ENCODE measurements at places on chromosomes 12 and 14.

DNA sequence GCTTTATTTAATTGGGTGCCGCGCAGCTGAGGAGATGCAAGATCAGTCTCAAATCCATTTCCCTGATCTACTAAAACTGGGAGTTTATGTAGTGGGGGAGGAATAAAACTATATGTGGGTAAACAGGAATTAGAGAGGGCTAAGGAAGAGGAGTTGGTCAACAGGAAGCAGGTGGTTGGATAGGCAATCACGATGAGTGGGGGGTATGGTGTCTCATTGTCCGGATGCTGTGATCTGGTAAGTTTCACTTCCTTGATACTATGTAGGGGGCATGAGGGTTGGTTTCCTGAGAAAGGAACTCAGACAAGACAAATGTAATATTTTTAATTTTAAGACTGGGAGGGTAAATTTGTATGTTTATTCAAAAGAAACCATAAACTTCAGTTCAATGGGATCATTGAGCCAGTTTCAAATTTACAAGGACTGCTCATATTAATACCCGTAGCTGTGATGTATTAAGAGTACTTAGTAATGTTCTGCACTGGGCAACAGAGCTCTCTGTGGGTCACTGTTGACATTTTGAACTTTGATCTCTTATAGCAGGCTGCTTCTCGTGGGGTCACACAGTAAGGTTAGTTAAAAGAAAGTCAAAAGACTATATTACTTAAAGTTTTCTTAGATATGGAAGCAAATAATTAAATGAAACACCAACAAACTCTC lies 786.2 kb upstream of the FBXO33 start:
- DNase-seq = no peak

DNA sequence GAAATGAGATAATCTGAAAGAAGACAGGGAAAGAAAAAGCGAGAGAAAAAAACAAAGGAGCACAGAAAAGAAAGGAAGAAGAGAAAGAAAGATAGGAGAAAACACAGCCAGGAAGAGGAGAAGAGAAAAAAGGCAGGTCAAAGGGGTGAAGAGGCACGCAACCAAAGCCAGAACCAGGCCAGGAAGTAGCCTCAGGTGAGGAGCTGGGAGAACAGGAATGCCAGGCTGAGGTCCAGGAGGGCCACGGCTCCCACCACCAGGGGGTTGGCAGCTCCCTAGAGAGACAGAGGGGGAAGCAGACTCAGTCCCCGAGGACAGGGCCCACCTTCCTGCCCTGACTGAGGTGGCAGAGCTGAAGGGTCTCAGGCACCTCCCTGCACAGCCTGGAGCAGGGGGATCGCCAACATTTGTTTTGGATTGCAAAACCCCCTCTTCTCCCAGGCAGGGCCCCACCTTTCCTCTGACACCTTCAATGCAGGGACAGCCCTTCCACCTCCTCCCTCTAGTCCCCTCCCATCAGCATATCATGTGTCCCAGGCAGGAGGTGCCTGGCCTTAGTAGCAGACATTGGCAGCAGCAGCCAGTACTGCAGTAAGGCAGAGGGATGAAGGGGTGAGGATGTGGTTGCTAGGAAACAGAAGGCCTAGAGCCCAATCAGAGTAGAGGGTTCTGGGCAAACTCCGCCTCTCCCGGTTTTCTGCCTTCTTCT lies 2.0 kb upstream of the AP1G2 start:
- DNase-seq = no peak

DNA sequence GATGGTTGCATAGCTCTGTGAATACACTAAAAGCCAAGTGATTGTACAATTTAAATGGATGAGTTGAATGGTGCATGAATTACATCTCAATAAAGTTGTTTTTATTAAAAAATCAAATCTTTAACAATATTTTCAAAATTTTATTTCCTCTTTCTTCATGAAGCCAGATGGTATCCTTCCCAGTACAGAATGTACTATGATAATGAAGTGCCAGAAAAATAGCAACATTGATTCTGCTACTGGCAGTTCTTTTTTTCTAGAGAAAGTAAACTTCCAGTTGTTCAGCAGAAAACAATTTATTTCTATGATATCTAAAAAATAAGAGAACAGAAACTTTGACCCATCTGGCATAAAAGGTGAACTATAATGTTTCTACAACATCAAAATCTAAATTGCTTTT lies 61.5 kb downstream of the SLC2A13 start:
- DNase-seq = no peak

DNA sequence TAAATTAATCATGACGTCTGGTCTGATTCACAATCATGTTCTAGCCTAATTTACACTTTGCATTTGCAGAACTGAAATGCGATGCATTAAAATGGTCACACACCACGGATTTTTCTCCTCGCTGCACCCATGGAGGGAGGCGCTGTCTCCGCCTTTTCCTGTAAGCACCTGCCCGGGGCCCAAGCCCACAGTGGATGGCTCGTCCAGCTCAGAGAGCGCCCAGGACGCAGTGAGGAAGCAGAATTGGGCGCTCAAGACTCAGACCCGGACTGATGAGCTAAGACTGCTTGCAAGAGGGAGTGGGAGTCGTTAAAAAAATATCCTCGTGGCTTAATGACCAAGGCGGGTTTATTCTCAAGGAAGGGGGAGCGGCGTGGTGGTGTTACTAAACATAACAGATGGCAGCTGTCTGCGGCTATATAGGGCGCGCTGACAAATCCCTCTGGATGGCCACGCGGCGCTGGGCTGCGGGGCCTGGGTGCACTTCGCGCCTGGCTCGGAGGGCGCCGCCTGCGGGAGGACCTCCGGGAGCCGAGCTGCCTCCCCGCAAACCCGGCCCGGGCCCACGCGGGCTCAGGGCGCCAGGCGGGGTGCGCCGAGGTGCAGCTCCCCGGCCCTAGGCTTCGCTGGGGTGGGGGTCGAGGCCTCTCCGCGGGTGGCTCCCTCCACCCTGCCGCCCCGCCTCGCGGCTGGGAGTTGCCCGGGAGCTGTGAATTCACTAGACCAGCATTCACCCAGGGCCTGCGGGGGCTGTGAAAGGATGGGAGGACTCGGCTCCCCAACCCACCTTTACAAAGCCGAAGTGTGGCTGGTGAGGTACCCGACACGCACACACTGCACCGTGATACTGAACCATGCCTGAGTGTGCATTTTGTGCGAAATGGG lies 78.7 kb downstream of the PPM1A start:
- no peak for DNase-seq

- no peak for DNase-seq
Measured at GRCh38 chr14:103227094-103227768, 104.0 kb downstream of the TNFAIP2 start.

DNA sequence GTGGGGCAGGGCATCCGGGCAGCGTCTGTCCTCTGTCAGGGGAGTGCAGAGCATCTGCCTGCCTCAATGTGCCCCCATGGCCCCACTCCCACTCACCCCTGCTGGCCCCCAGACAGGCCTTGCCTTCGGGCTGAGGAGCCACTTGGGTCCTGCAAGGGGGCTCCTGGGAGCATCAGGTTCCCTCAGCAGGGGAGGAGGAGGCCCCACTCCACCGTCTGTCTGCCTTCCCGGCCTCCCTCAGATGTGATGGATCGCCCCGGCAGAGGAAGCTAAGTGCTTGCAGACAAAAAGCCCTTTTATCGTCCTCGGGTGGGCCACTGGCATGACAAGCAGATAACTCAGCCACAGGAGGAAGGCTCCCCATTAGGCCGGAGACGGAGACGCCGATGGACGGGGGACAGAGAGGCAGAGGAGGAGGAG lies 35.1 kb downstream of the NCOR2 start:
- no peak for DNase-seq

GRCh38 chr12:68479896-68480291 lies 130.8 kb upstream of the RAP1B start:
- no peak for DNase-seq

DNA sequence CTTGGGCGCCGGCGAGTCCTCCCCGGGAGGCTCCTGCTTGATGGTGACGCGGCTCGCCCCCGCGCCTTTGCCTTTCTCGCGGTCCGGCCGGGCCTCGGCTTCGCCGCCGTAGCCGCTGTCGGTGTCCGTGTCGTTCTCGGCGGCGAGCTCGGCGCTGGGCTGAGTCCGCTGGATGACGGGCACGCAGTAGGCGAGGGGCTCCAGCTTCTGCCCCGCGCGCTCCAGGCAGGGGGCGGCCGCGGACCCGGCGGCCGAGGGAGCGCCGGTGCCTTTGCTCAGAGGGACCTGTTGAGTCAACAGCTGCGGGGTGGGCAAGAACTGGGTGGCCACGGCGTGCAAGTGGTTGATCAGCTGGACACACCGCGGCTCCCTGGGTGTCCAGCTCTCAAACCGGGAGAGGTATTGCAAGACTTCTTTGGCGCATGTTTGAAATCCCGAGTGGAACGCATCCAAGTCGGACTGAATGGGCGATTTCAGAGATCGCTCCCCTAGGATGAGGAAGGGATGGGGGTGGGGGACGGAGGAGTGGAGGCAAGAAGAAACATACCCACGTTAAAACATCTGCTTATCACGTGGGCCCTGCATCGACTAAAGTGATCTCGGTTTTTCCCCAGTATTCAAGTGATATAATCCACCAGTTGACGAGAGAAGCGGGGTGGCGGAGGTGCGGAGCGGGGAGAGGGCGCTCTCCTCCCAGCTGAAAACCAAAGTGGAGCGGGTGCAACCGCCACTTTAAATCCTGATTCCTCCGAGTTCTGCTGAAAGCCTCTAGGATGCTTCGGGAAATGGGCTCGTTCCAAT lies 2.0 kb downstream of the BHLHE41 start:
- no peak for DNase-seq

GRCh38 chr14:104116756-104117340 lies 21.5 kb upstream of the KIF26A start:
- no peak for DNase-seq

DNA sequence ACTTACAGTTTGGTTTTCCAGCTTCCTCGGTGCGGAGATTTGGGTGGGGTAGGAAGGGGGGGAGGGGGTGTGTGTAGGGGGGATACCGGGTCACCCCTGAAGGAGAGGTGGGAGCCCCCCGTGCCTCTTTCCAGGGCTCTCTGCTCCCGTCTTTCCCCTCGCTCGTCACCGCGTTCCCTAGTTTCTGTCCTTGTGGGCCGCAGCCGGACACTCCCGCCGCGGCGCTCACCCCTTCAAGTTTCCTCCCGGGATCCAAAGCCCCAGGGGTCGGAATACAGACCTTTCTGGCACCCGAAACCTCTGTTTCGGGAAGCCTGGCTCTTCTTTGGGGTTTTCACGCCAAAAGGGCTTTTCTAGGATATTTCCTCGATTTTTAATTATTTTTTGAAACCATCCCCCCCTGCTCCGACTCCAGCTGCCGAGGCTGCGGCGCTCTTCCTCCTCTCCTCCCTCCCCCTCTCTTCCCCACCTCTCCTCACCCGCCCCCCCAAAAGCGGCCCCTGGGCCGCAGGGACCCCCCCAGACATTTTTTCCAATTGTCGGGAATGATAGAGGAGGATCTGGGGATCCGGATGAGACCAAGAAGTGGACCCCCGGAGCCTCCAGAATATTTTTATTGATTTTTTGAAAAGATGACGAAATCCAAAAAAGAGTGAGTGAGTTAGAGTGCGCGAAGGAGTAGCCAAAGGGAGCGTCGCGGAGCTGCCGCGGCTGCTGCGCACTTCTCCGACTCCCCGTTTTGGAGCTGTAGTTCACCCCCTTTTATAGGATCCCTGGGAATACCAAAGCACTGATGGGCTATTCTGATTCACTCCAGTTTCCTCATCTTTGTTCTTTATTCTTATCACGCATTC lies 1.7 kb downstream of the CCND2 start:
- DNase-seq = no peak

GRCh38 chr12:26867080-26867479 lies 34.1 kb upstream of the ITPR2 start:
- no peak for DNase-seq

- DNase-seq = no peak
Measured at GRCh38 chr12:117646520-117646919, 285.1 kb upstream of the NOS1 start.

DNA sequence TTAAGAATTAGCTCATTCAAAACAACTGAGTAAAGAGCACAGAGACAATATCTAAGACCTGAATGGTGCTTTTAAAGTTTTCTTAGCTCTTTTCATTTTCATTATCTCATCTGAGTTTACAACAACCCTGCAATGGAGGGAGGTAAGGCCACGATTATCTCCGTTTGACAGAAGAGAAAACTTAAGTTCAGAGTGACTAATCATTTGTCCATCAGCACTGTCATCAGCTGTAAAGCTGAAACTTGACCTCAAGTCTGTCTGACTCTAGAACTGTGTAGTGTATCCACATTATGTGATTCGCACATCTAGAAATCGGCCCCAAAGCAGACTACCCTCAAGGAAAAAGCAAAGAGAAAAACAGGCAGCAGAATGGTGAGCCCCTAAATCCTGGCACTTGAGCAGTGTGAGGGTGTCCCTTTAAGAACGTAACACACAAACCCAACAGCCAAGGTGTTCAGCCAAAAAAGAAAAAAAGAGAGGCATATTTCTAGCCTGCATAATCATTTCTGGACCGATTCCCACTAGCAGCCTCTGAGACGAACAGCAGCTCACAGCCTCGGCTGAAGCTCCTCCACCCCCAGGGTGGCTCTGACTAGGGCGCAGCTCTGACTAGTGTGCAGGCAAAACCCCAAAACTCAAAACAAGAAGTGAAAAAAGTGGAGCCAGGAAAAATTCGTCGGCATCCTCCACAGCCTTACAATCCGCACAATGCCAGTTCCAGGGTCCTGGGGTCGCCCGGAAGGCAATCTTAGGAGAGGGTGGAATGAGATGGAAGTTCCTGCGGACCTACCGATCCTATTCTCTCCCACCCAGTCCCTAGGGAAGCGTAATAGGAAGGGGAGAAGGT lies 1.6 kb downstream of the STXBP6 start:
- DNase-seq = no peak

- no peak for DNase-seq
Measured at GRCh38 chr14:104319491-104320241, 181.3 kb downstream of the KIF26A start.

- DNase-seq = no peak
Measured at GRCh38 chr12:70459786-70460185, 93.7 kb downstream of the KCNMB4 start.

DNA sequence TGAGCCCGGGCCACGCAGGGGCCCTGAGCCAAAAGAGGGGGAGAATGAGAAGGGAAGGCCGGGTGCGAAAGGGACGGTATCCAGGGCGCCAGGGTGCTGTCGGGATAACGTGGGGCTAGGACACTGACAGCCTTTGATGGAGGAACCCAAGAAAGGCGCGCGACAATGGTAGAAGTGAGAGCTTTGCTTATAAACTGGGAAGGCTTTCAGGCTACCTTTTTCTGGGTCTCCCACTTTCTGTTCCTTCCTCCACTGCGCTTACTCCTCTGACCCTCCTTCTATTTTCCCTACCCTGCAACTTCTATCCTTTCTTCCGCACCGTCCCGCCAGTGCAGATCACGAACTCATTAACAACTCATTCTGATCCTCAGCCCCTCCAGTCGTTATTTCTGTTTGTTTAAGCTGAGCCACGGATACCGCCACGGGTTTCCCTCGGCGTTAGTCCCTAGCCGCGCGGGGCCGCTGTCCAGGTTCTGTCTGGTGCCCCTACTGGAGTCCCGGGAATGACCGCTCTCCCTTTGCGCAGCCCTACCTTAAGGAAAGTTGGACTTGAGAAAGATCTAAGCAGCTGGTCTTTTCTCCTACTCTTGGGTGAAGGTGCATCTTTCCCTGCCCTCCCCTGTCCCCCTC lies 3.0 kb downstream of the SSTR1 start:
- DNase-seq = no peak

GRCh38 chr12:28222081-28222700 lies 31.9 kb downstream of the CCDC91 start:
- peak; percentile 24 for DNase-seq

- no peak for DNase-seq
Measured at GRCh38 chr14:35279369-35279768, 12.8 kb upstream of the PSMA6 start.

GRCh38 chr14:73742520-73743238 lies 28.5 kb upstream of the PNMA1 start:
- DNase-seq = no peak

Data from stimulated activated CD8-positive, alpha-beta memory T cell treated with anti-CD3 and anti-CD28 coated beads, Interleukin-2, amount 100 ng/mL, for 1 hour (primary cell).